ENCODE measurements at places on chromosomes 4 and X. TPM values are rescaled to one million over a fixed set of nuclear protein-coding genes. Genes with fewer than 3 reads are reported as not detected.

GRCh38 chr4:5927747-5928146 is 34.9 kb upstream of the CRMP1 start:
- no peak for DNase-seq

GRCh38 chrX:149296092-149296491 is 209.0 kb downstream of the IDS start:
- DNase-seq = no peak

- no peak for DNase-seq
Observed at GRCh38 chr4:138389976-138390685, 148.0 kb upstream of the SLC7A11 start.

GRCh38 chr4:110705440-110705782 is 82.5 kb upstream of the PITX2 start:
- no peak for DNase-seq

- no peak for DNase-seq
Observed at GRCh38 chrX:129609395-129609794, 45.4 kb downstream of the APLN start.

DNA sequence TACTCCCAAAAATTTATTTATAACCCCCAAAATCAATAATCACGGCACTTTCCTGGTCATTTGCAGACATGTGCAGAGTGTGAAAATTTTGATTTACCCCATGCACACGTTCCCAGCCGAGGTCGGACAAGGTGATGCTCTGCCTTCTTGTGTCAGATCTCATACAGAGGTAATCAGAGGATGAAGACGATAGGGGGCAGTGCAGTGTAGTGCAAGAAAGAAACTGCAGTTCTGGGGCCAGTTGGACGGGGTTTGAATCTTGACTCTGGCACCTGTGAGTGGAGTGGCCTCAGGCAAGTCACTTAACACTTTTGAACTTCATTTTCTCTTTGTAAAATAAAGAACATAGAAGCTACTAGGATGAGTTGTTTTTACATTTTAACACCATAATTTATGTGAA is 88.4 kb downstream of the FRMPD3 start:
- peak; percentile 28 for DNase-seq

The CXCR3 gene
- 1.7 TPM for total RNA-seq

The RBM46 gene
- total RNA-seq = not detected
